ENCODE measurements at places on chromosomes 7 and 10.
A peak's percentile ranks its signal among the peaks of the same experiment; 100 is the strongest.

- no peak for DNase-seq
These were observed 149.4 kb downstream of the DNAJB6 start for GRCh38 chr7:157486007-157486755.

DNA sequence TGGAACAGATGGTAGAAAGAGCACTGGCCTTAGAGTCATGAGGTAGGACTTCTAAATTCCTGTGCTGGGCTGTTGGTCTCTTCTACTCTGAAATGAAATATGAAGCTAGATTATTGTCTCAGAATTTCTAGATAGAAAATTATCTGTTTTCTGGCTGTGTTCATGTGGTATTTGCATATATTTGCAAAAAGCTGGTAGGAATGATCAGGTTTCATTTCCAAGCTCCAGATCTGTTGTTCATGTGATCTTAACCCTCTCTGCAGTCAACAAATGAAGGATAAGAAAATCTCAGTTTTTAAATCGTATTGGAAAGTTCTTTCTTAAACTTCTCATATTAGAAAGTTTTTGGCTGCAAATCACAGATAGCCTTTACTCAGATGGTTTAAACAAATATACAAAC lies 248.3 kb downstream of the CDK14 start:
- no peak for DNase-seq

GRCh38 chr10:124719213-124719851 lies 24.8 kb downstream of the FAM53B start:
- DNase-seq, result peak; percentile 62

DNA sequence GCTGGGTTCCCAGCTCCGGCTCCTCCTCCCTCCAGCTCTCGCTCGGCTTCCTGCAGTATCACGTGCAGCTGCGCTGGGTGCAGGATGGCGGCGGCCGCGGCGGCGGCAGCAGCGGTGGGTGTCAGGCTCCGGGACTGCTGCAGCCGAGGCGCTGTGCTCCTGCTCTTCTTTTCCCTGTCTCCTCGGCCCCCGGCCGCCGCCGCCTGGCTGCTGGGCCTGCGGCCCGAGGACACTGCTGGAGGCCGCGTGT lies at the start of gene CNNM1:
TSS of gene CNNM1 (plus strand) at position 53 of the 250 bp plus-strand sequence. CDS start at position 85, 32 bp downstream.
- peak; percentile 41 for DNase-seq

DNA sequence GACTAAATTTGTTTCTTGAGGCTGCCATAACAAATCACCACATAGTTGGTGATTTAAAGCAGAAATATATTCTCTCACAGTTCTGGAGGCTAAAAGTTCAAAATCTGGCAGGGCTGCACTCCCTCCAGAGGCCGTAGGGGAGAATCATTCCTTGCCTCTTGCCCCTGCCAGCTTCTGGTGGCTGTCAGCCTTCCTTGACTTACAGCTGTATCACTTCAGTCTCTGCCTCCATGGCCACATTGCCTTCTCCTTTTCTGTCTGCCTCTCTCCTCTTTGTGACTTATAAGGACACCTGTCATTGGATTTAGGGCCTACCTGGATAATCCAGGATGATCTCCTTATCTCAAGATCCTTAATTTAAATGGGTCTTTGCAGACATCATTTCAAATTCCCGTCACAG lies 5.8 kb upstream of the LRRC4 start:
- DNase-seq, result no peak

GRCh38 chr7:127594490-127594889 lies 954 bp downstream of the FSCN3 start:
- DNase-seq, result no peak

DNA sequence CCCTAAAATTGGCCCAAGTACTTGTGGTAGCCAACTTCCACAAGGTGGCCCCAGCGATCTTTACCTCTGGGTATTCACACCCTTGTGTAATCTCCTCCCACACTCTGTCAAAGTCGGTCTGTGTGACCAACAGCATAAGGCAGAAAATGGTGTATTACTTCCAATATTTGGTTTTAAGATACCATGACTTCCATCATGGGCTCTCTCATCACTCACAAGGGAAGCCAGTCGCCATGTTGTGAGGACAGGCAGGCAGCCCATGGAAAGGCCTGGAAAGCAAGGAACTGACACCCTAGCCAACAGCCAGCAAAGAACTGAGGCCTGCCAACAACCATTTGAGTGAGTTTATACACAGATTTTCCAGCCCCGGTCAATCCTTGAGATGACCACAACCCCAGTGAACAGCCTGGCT lies 91.0 kb upstream of the KMT2E start:
- peak; percentile 65 for DNase-seq

GRCh38 chr7:38682606-38683005 lies 51.4 kb upstream of the AMPH start:
- DNase-seq, result no peak

DNA sequence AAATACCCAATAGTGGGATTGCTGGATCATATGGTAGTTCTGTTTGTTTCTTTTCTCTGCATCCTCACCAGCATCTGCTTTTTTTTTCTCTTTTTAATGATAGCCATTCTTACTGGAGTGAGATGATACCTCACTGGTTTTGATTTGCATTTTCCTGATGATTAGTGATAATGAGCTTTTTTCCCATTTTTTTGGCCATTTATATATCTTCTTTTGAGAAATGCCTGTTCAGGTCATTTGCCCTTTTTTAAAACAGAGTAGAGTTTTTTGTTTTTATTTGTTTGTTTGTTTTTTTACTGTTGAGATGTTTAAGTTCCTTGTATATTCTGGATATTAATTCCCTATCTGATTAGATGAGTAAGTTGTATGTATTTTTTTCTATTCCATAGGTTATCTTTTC lies 205.8 kb upstream of the KAT6B start:
- DNase-seq, result no peak

DNA sequence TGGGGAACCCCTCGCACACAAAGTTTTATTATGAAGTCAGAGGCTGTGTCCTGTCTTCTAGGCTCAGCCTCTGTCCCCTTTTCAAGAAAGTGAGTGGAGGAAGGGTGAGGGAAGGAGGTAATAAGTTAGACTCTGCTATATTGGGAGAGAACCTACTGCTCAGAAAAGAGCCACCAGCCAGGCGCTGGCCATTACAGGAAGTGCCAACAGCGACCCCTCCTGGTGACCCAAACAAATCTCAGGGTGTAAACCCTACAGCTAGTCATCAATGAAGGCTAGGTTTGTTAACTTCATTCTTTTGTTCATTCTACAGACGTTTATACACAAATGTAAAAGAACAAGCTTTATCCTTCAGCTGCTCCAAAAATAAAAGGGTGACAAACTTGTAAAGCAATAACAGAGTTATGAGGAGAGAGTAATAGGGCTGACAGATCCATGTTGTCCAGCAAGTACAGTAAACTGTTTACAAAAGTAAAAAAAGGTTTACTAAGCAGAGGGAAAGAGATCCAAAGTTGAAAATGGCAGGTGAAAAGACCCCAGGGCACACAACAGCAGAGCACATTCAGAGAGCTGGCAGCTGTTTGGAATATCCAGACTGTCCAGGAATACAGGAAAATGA lies 82.7 kb downstream of the FAM204A start:
- DNase-seq, result peak; percentile 29

- DNase-seq, result no peak
These were observed 307.2 kb downstream of the SNX13 start for GRCh38 chr7:17633067-17633466.
